Activated naive CD8-positive, alpha-beta T cell treated with anti-CD3 and anti-CD28 coated beads, Interleukin-2, amount 10 ng/mL, durations not matched to agents 7 days and 5 days (primary cell): ENCODE measurements at places on chromosomes 1 and 21. TPM values are rescaled to one million over a fixed set of nuclear protein-coding genes. Genes with fewer than 3 reads are reported as not detected.

Gene DCST1
- total RNA-seq = not detected

- DNase-seq = no peak
These were observed 772.0 kb downstream of the LTN1 start for GRCh38 chr21:28220680-28221079.

DNA sequence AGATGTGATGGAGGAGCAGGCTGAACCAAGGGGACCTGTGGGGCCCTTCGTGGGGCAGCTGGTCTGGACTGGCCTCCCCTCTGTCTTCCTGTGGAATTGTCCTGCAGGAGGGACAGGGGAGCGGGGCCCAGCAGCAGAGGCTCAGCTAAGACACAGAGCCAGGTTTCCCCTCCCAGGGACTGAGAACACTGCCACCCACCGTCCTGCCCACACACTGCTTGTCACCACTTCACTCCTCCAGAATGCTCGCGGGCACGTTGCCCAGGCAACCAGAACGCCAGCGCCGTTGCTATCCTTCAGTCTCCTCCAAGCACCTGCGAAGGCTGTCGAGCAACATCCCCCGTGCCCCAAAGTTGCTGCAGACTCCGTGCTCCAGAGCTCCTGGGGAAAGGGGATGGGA is 46.4 kb downstream of the AJAP1 start:
- no peak for DNase-seq

- DNase-seq = no peak
These were observed 5.6 kb downstream of the ABCA4 start for GRCh38 chr1:94115254-94115899.

GRCh38 chr1:59484096-59484495 is 187.2 kb downstream of the FGGY start:
- DNase-seq = no peak
